Activated CD4-positive, alpha-beta memory T cell treated with anti-CD3 and anti-CD28 coated beads, Interleukin-2, amount 10 ng/mL, durations not matched to agents 7 days and 5 days (primary cell): ENCODE measurements at places on chromosomes 1 and 21. TPM values are rescaled to one million over a fixed set of nuclear protein-coding genes. Genes with fewer than 3 reads are reported as not detected.

- H3K27ac ChIP-seq = no peak overlapping the region
- no peak overlapping the region for H3K4me3 ChIP-seq
- H3K4me1 ChIP-seq = no peaks in the 10 kb centered on the region
- no peak for DNase-seq
- H3K36me3 ChIP-seq = no peaks in the 10 kb centered on the region
These were observed 163.2 kb downstream of the TNR start for GRCh38 chr1:175579956-175580750.

- no peak for DNase-seq
- H3K4me3 ChIP-seq = no peak overlapping the region
- no peaks in the 10 kb centered on the region for H3K27me3 ChIP-seq
- no peaks in the 10 kb centered on the region for H3K36me3 ChIP-seq
- H3K27ac ChIP-seq = no peak overlapping the region
- no peaks in the 10 kb centered on the region for H3K4me1 ChIP-seq
These were observed 121.8 kb upstream of the ERG start for GRCh38 chr21:38619992-38620479.

- no peak for DNase-seq
- H3K36me3 ChIP-seq = no peaks in the 10 kb centered on the region
- H3K27me3 ChIP-seq = peaks cover 34% of the 10 kb centered on the region
- H3K27ac ChIP-seq = no peak overlapping the region
- peaks cover 10% of the 10 kb centered on the region for H3K4me1 ChIP-seq
- H3K4me3 ChIP-seq = no peak overlapping the region
These were observed 1.3 kb downstream of the NCMAP start for GRCh38 chr1:24557220-24557619.

Gene RGL1
- 2.4 TPM for total RNA-seq
